ENCODE measurements at places on chromosomes 7 and 10.

GRCh38 chr7:138246428-138246827, 170.2 kb downstream of the AKR1D1 start:
- no peak for DNase-seq

DNA sequence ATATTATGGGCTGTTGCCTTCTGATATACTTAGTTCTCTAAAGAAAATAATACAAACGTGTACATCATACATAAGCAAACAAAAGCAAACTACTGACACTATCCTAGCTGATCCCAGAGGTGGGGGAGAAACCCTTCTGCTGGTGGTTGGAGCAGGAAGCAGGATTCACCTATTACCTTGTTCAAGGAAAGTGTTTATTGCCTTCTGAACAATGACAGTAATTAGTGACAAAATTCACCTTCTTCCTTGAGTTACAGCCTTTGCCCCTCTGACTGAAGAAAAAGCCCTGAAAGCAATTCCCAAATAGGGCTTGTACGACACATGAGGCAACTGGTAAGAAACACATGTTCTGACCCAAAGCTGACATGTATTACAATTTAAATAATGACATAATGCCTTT, 118.8 kb upstream of the AKR1E2 start:
- DNase-seq: no peak

DNA sequence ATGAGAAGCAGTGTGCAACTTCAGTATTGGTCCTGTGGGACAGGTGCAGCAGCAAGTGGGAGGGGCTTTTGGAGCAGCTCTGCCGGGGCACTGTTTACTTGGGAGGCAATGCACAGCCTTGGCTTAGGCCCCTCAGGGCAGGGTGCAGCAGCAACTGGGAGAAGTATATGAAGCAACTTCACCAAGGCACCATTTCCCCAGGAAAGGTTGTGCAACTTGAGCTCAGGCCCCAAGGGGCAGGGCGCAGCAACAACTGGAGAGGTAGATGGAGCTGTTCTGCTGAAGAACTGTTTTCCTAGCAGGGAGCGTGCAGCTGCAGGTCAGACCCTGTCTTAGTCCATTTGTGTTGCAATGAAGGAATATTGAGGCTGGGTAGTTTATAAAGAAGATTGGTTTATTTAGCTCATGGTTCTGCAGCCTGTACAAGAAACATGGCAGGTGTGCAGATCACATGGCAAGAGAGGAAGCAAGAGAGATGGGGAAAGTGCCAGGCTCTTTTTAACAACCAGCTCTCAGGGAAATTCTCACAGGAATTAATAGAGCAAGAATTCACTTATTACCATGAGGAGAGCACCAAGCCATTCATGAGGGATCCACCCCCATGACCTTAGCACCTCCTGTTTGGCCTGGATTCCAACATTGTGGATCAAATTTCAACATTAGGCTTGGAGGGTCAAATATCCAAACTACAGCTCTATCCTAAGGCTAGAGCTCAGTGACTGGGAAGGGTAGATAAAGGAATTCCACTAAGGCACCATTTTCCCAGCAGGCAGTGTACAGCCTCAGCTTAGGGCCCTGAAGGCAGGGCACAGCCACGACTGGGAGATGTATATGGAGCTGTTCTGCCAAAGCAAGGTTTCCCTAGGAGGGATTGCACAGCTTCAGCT, 10.9 kb downstream of the GPR141 start:
- no peak for DNase-seq

DNA sequence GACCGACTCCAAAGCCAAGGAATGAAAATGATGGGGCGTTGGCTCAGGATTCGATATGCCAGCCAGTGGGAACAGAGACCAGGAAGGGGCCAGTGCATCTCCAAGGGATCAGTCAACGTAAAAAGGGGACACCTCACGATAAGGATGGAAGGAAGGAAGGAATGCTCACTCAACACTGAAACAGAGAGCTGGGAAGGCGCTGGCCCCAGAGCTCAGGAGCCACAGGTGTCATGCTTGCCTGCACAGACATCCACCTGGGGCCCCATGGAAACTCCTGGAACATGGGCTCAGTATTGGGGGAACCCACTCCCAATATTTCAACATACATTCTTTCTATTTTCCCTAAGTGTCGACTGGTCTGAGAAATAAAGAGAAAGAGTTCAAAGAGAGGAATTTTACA, 5.3 kb downstream of the MMRN2 start:
- no peak for DNase-seq

DNA sequence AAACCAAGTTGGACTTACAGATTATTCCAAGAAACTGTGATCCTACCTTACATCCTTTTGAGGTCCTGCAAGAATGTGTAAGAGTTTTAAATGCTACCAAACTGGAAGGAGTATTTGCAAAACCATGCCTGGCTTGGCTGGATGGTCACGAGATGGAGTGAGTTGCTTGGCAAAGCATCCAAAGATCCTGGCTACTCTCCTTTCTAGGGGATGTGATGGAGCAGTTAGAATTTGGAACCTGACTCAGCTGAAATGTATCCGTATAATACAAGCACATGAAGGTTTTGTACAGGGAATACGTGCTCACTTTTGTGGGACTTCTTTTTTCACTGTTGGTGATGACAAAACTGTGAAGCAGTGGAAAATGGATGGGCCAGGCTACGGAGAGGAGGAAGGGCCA, 13.3 kb upstream of the SYPL1 start:
- no peak for DNase-seq

- DNase-seq: no peak
These were observed 109.5 kb downstream of the NRF1 start for GRCh38 chr7:129721068-129721467.

Measured in D341Med (cell line).